ENCODE measurements at places on chromosomes 7 and 10.

GRCh38 chr7:149016876-149017275 is 11.4 kb downstream of the PDIA4 start:
- DNase-seq, result no peak

- no peak for DNase-seq
These were observed 9.6 kb downstream of the PSD start for GRCh38 chr10:102408728-102409603.

DNA sequence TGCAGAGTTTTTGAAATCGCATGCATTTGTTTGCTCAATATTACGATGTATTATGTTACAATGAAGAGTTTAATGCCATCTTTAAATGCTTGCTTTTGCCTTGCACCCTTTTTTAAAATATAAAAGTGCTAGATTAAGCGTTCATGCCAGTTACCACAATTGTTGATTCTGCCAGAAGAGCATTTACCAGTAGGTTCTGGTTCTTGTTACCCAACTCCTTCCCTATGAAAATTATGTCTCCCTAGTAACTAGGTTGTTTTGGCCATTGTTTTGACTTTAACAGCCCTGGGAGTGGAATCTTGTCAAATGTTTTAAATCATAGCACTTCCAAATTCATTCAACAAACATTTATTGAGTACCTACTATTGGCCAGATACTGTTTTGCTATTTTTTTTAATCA is 32.8 kb upstream of the CDK14 start:
- DNase-seq, result no peak

- DNase-seq, result no peak
These were observed 277.6 kb downstream of the KCND2 start for GRCh38 chr7:120550494-120551048.

- DNase-seq, result peak; percentile 87
These were observed 7.6 kb upstream of the ZNF503 start for GRCh38 chr10:75408911-75409885.

GRCh38 chr7:6709808-6710207 is 3.1 kb upstream of the ZNF12 start:
- DNase-seq, result no peak

DNA sequence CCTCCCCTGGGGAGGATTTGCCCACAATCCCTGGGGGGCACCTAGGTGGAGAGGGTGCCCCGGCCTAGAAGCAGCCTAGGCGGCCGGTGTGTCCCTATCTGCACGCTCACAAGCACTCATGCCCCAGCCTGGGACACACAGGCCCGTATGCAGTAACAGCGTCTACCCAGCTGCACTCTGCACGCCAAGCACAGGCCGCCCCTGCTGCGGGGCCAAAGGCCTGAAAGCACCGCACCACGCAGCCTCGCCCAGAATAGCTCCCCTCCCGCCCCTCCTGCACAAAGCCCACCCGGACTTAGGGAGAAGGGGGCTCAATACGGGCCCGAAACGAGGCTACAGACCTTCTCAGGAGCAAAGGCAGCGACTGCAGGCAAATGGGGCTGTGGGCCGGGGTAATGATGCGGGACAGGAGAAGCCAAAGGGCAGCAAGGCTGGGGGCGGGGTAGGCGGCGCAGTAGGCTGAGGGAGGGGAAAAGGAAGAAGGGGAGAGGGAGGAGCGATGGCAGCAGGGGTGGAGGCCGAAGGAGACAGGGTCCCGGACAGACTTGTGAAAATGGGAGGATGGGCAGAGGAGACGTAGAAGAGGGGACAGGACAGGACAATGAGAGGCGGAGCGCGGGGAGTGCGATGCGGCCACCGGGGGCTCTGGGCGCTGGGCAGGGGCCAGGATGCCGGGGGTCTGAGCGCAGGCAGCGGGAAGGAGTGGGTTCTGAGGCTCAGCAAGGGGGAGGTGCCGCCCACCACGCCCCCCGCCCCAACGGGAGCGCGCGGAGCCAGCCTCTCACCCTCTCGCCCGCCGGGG is 544 bp downstream of the GPRIN2 start:
- no peak for DNase-seq

DNA sequence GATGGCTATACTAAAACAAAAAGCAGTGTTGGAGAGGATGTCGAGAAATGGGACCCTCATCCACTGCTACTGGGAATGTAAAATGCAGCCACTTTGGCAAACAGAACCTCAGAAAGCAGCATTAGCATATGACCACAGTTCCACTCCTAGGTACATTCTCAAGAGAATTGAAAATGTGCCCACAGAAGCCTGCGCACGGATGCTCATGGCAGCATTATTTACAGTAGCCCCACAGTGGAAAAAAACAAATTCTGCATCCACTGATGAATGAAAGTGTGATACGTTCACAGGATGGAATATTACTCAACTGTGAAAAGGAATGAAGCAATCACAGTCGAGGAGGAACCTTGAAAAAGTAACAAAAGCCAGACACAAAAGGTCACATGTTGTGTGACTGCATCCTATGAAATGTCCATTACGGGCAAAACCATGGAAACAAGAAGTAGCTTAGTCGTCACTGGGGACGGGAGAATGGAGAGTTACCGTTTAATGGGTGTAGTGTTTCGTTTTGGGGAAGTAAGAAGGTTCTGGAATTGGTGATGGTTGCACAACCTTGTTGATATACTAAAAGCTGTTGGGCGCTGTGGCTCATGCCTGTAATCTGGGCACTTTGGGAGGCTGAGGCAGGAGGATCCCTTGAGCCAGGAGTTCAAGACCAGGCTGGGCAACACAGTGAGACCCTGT is 2.5 kb upstream of the UPK3B start:
- no peak for DNase-seq

DNA sequence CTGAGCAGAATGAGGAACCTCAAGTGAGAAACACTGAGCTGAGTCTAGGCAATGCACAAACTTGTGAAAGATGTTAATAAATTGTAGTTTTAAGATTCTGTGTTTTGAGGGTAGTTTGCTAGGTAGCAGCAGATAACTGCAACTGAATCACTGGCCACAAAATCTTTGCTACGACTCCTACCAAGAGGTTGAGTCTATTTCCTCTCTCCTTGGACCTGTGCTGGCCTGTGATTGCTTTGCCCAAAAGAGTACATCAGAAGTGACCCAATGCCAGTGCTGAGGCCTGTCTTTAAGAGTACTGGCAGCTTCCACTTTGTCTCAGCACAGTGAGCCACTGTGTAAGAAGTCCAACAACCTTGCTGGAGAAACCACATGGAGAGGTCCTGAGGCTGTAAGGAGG is 11.9 kb upstream of the TSPAN13 start:
- no peak for DNase-seq

- no peak for DNase-seq
These were observed 27.3 kb downstream of the NAPEPLD start for GRCh38 chr7:103121641-103122040.

GRCh38 chr10:113061054-113061430 is 111.0 kb downstream of the TCF7L2 start:
- no peak for DNase-seq

DNA sequence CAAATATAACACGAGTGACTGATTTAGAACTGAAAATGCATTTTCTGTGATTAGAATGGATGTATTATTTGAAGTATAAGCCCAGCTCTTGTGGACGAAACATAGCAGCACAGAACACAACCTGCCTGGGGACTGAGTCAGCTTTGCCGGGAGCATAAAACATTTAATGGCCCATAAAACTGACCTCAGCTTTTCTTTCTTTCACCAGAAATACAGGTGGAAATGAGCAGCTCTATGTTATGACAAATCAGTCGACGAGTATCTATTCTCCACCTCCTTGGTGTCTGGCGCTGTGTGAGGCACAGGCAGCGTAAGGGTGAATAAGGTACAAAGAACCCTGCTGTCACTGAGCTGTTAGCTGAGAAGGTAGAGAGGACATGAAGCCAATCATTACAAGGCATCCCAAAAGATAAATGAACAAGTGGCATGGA is 471.6 kb upstream of the AKR1E2 start:
- DNase-seq, result peak; percentile 86

GRCh38 chr7:157630301-157630853 is 293.6 kb downstream of the DNAJB6 start:
- DNase-seq, result no peak

- no peak for DNase-seq
These were observed 68.1 kb downstream of the MTERF1 start for GRCh38 chr7:91812388-91812787.

DNA sequence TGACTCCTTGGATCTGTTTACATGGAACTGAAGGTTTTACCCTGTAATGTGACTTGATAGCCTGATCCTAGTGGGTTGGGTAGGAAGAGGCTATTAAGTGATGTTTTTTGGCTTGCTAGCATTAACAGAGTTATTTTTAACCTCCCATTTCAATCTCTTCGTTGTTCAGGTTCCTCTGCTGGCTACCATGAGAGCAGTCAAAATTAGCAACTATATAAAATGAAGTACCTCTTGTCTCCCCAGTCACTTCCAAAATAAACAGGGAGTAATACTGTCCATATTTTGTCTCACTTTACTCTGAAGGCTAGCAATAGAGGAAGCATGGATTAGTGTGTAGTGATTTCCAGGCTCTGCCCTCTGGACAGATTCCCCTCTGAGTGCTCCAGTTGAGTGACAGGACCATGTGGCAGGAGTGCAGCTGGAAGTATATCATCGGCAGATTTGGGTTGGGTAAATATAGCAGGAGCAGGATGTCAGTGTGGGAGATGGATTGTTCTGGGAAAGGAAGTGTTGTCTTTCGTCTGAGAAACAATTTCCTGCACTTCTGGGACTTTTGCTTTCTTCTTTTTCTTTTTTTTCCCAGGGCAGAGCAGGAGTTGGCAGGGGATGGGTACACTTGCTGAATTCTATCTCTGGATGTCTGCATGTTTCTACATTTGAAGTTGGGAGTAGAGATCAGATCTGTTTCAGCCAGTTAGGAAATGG is 35.2 kb downstream of the GBF1 start:
- no peak for DNase-seq

GRCh38 chr10:44307691-44308090 is 77.2 kb downstream of the CXCL12 start:
- no peak for DNase-seq

DNA sequence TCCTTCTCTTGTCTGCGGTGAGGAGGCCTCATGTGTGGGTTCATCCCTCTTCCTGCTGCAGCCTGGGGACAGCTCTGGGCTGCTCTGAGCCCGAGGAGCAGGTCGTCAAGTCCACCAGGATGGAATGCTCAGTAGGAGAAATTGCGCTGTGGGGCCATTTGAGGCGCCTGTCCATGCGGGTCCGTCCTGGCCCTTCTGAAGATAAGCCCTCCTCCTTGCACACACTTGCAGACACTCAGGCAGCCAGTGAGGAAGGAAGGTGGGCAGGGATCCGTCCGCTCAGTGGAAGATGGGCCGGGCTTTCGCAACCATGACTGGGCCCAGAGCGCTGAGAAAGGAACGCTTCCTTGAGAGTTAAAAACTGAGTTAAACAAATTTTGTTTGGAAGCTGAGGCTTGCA is 356.8 kb downstream of the GLRX3 start:
- DNase-seq, result no peak

DNA sequence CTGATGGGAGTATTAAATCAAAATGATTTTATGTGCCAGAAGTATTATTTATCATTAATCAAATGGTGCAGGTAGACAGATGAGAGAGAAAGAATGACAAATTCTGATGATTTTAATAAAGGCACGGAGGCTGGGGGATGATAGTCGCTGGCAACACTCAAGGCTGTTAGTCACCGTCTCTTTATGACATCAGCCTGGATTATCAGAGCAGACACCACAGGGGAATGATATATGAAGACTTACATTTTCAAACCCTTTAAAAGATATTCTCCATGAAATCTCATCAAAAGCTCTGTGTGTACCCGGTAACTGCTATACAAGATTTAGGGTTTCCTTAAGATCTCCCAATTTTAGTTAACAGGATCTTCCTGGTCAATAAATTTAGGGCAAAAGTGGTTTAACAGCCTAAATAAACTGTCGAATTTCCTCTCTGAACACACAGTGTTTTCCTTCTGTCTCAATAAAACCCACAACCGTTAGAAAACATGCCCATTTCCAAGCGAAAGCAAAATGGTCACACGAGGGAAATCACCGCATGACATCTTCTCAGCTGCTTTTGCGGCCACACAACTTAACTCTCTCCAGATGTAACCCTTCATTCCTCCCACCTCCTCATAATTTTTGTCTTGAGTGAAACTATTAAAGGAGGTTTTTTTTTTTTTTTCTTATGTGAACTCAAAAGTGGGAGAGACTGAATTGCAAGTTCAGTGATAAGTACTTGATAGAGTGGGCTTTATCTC is 133.2 kb upstream of the FAM171A1 start:
- DNase-seq, result no peak

GRCh38 chr7:94400643-94401427 is 6.1 kb downstream of the COL1A2 start:
- no peak for DNase-seq

Data from RWPE1 (cell line).